ENCODE measurements at places on chromosomes 7 and 10.
A peak's percentile ranks its signal among the peaks of the same experiment; 100 is the strongest.

- DNase-seq, result no peak
Measured at GRCh38 chr7:11910253-11910652, 78.3 kb upstream of the THSD7A start.

- no peak for DNase-seq
Measured at GRCh38 chr7:35545831-35546230, 149.1 kb downstream of the HERPUD2 start.

DNA sequence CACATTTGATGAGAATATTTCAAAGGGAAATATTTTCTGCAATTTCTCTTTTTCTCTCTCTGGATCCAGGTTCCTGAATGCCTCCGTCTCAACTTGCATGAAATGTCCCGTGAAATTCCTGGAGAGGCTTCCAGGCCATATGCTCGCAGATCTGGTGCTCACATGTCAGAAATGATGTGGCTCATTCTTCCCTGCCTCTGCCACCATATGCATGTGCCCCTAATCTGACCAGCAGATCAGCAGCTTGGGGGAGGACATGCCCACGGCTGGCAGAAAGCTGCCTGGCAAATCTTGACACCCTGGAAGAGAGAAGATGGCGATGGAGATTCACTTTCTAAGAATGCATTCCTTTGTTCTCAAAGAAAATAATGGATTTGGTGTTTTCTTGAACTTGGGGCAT lies 490.7 kb downstream of the RPS24 start:
- DNase-seq, result no peak

GRCh38 chr10:121081306-121081705 lies 230.1 kb downstream of the WDR11 start:
- DNase-seq, result no peak

DNA sequence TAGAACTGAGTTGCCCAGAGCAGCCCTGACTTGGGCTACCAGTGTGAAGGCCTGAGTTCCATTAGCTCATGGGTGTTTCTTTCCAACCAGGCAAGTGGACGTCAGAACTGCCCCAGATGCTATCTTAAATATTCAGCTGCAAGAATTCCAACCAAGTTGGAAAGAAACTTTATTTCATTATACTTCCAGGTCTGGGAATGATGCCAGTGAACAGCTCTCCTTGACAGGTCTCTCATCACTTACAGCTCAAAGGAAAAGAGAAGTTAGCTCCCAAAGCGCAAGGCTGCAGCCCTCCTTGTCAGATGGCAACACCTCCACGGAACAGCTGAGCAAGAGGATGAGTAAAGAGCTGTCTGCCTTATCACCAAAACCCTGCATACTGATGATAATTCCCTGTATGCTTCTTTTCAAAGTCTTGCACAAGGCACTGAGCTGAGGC lies 255.5 kb upstream of the AOAH start:
- no peak for DNase-seq

GRCh38 chr7:21261627-21262594 lies 166.0 kb upstream of the SP4 start:
- peak; percentile 24 for DNase-seq

DNA sequence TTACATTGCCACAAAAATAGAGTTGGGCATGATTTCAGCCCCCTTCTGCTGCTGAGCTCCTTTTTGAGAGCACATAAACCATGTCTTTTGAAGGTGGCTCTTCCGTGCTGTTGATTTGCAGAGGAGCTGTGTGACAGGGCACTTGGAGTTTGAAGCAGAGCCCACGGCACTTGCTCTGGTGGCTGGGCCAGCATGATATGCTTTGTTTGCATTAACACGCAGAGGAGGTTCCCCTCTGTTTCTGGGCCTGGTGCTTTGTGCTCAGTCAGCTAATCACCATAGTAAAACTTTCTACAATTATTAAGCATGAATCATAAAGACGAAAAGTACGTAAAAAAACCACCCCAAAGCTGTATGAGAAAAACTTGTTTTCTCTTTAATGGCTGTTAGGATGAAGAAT lies 40.1 kb downstream of the RBM33 start:
- no peak for DNase-seq

- no peak for DNase-seq
Measured at GRCh38 chr10:132494866-132495630, 42.5 kb upstream of the INPP5A start.

DNA sequence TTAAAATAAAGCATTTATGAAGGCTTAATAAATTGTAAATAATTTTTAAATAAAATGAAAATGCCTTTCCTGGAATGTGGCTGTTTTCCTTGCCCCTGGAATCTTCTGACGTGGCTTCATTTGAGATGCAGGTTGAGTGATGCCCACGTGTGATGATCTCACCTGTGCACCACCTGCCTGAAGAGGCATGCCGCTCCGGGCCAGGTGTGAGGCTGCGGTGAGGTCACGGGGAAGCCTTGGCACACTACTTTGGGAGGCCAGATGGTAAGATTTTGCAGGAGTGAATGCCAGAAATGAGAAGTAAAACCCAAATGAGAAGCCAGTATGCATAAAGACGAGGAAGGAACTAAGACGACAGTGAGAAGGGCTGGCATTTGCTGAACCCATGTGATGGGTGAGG lies 36.2 kb downstream of the GOT1 start:
- DNase-seq, result no peak

DNA sequence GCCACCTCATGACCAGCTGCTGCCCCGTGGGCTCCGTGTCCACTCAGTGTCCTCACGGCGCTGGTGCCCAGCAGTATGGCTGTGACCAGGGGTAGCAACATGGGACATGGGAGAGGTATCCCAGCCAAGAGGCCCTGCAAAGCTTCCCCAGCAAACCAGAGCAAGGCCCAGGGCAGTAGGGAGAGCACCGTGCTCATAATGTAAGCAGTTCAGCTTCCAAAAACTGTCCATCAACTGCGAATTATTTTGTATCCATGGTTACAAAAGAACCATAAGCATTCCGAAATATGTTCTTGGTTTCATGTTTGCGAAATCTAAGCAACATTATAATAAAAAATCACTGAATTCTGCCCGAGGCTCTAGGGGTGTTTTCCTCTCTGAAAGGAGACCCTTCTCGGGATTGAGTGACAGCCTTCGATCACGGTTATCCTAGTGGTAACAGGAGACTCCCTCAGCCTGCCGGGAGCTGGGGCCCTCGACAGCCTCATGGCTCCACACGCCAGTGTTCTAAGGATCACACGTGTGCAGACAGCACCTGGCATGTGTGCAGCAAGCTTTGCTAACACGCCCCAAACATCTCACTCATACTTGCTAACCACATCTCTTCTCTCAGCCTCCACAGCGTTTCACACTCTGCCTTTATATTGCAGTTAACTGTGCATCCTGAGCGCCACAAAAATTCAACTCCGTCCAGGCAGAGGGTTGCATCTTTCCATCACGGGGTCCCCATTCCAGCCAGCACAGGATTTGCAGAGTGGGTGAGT lies 117.6 kb downstream of the DIP2C start:
- no peak for DNase-seq

- no peak for DNase-seq
Measured at GRCh38 chr7:7122701-7123281, 59.6 kb upstream of the C1GALT1 start.

DNA sequence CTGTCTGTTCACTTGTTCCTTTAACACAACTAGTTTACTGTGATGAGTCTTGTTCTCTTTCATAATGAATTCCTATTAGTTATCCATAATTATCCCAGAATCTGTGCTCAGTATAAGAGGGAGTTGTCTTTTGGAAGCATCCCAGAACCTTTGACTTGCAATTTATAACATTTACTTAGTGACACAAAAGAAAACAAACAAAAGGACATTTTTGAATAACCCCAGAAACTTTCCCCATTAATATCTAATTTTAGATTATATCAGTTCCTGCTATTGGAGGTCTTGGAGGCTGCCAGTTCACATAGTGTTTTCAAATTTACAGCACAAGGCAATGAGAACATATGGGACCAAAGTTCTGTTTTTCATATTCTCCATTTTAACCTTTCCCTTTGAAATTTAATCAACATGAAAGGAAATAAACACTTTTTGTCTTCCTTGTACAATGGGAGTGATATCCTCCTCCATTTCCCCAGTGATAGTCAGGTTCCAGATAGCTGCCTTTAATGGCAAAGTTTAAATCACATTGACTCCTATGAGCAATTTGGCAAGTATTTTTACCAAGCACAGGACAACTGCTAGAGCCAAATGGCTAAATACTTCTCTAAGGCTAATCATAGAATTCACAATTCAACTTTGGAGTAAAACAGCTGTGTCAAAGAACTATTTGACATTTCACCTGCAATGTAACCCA lies 37.1 kb upstream of the GNAT3 start:
- no peak for DNase-seq

DNA sequence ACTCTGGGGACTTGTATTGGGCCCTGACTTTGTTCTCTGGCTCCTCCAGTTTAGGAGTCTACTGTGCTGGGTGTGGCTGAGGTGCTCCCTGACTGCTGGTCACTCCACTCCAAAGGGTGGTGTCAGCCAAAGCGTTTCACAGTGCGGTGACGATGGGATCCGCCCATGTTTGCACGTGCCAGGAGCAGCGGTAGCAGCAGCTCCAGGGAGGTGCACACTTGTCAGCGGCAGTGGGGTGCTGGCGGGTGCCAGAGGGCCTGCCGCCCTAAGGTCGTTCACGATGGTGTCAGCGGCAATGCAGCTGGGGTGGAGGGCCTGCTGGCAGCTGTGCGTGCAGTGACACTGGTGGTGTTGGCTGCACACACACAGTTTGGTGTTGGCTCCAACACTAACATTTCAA lies 268.5 kb upstream of the AKR1E2 start:
- DNase-seq, result no peak

- no peak for DNase-seq
Measured at GRCh38 chr7:116271963-116272886, 61.9 kb downstream of the TES start.

- DNase-seq, result no peak
Measured at GRCh38 chr10:31340343-31340742, 21.3 kb downstream of the ZEB1 start.

DNA sequence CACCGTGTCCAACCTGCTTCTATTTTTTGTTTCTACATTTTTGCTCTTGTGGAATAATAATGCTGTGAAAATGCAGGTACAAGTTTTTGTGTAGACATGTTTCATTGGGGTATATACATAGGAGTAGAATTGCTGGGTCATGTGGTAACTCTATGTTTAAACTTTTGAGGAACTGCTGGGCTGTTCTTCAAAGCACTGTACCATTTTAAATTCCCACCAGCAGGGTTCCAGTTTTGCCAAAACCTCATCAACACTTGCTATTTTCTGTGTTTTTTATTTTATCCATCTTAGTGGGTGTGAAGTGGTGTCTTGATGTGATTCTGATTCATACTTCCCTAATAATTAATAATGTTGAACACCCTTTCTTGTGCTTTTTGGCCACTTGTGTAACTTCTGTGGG lies 138.6 kb downstream of the RGS10 start:
- no peak for DNase-seq

DNA sequence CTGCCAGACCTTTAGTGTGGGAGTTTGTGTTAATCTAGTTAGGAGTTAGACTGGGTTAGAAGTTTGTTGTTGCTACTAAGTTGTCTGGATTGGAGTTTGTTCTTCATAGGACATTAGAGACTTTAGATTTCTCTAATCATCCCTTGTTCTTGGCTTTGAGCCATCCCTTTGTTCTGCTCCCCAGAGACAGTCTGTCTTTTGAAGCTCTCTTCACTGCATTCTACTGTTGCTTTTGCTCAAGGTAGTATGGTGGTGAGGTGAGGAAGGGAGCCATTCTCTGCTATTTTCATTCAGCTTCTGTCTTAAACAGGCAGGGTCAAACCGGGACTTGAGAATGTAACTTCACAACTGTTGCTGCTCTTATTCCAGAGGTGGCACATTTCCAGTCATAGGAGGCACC lies 10.4 kb upstream of the TARP start:
- no peak for DNase-seq

DNA sequence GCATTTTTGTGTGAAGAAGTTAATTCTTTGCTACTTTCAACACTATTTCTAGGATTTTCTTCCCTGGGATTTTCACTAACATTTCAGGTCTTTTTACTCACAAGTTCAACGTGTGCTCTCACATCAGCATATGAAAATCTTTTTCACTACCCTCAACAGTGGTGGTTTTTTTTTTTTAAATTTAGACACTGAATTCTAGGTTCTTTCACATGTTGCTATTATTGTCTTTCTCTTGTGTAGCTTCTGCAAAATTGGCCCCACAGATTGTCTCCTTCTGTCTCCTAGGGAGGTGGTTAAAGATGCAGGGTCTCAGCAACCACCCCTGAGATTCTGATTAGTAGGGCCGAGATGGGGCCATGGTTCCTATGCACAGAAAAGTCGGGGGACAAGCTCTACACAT lies 165.0 kb upstream of the GPR26 start:
- no peak for DNase-seq

DNA sequence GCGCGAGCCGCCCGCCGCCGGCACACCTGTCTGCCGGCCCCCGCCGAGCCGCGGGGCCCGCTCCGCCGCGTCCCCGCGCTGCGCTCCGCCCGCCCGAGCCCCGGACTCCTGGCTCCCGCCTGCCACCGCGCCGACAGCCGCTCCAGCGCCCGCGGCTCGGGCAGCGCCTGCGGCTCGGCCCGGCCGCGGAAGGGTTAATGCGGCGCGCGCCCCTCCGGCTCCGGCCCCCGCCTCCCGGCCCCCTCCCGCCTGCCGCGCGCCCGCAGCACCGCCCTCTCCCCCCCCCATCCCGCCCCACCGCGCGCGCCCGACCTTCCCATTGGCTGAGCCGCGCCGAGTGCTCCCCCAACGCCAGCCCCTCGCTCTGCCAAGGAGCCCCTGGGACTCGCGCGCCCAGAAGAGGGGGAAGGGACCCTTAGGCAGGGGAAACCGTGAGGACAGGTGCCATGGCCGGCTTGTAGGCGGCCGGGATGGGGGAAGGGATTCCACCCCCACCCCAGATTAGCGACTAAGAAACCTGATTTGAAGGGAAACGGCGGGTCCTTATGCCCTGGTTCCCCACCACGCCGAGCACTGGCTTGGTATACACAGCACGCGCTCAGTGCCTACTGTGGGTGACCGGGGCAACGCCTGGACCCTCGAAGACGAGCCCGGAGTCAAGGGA lies at the start of gene KCNH2:
TSS of gene KCNH2 (minus strand) at position 196 of the 664 bp plus-strand sequence. CDS start 408 bp downstream, outside the sequence.
- no peak for DNase-seq

GRCh38 chr7:140723006-140723405 lies 26.5 kb downstream of the NDUFB2 start:
- no peak for DNase-seq

DNA sequence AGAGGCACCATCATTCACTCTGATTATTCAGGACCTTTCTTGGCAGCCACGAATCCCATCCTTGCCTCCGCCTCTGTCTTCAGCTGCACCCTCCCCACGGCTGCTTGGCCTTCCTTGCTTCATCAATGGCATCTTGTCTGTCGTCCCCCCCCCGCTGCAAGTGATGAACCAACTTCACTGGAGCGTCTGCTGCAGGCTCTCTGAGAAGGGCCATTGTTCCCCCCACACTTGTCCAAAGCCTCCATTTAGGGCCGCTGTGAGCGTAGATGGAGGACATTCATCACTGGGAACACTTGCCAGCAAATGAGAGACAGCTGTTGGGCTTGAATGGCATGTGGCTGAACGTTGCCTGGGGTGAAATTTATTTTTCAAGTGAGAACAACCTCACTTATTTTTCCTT lies 20.1 kb downstream of the AFAP1L2 start:
- DNase-seq, result no peak

- no peak for DNase-seq
Measured at GRCh38 chr7:41167836-41168235, 535.1 kb downstream of the INHBA start.
